ENCODE measurements at places on chromosomes 13 and 19. TPM values are rescaled to one million over a fixed set of nuclear protein-coding genes. Genes with fewer than 3 reads are reported as not detected.

ZNF837 gene
- 3.0 TPM for total RNA-seq

BEST2 gene
- not detected for total RNA-seq

PAF1 gene
- 52.0 TPM for total RNA-seq

CGB1 gene
- total RNA-seq = not detected

- DNase-seq = no peak
Measured at GRCh38 chr13:99959540-99960230, 11.9 kb downstream of the ZIC5 start.

DNA sequence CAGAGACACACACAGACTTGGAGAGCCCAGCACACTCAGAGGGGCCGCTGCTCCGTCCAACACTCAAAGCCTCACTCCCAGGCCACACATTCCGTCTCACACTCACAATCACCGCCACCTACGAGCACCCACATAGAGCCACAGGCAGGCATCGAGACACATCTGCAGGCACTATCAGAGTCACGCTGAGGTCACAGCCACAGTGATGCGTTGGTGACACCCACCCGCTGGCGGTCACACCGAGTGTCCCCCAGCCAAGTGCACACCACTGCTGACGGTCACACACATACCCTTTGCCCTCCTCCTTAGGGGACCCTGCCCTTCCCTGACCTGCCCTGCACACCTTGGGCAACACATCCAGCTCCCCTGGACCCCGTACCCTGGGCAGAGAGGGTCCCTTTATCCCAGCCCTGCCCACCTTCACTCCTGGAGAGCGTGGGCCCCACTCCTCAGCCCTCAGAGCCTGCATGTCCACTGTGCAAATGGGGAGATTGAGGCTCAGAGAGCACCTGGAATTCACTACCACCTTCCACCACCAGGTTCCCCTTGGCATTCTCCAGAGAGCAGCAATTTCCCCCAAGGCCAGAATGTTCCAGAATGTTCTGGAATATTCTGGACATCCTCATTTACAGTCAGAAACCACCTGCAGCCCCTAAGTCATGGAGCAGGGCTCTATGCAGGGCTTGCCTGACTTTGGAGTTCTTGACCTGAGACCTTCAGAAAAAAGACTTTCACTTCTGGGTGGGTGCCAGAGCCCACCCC lies 5.4 kb downstream of the FUT5 start:
- no peak for DNase-seq

DNA sequence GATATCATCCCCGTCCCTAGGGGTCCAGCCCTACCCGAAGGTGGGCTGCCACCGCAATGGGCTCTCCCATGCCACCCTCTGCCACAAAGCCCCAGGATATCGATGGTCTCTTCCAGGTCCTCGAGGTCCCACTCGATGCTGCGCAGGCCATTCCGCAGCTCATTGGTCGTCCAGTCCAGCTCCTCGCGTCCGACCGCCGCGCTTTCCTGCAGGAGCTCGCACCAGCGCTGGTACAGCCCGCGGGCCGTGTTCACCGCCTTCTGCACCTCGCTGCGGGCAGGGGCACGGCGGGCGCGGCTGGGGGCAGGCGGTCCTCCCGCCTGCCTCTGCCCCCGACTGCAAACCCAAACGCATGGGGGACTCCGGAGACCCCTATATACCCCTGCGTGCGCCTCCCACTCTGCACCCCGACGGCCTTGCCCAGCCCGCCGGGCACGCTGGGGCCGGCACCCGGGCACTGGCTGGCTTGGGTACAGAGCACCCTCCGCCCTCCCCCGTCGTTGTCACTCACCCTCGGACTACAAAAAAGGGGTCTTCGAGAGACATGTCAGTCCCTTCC lies 468 bp downstream of the STX10 start:
- DNase-seq = peak; percentile 53

Measured in activated T-cell treated with anti-CD3 and anti-CD28 coated beads, Interleukin-2, amount 50 U/mL, for 72 hours (primary cell).